ENCODE measurements at places on chromosomes 6 and 20. TPM values are rescaled to one million over a fixed set of nuclear protein-coding genes. Genes with fewer than 3 reads are reported as not detected.

Gene TFEB
- 6.2 TPM for polyA plus RNA-seq

Gene KIAA0408
- polyA plus RNA-seq: 5.9 TPM

Gene SNRPB
- polyA plus RNA-seq: 380 TPM

Gene NECAB3
- polyA plus RNA-seq: 25.1 TPM

Gene SMLR1
- not detected for polyA plus RNA-seq

Gene MAP1LC3A
- polyA plus RNA-seq: 17.2 TPM

Gene DDO
- 1.3 TPM for polyA plus RNA-seq

Data from SK-N-SH (cell line).